Fibroblast of skin of back (primary cell): ENCODE measurements at places on chromosomes 3 and 15.

GRCh38 chr3:119841808-119842471, 60.0 kb downstream of the NR1I2 start:
- DNase-seq = peak; percentile 14

- DNase-seq = no peak
Observed at GRCh38 chr15:78768096-78768495, 43.2 kb downstream of the ADAMTS7 start.

DNA sequence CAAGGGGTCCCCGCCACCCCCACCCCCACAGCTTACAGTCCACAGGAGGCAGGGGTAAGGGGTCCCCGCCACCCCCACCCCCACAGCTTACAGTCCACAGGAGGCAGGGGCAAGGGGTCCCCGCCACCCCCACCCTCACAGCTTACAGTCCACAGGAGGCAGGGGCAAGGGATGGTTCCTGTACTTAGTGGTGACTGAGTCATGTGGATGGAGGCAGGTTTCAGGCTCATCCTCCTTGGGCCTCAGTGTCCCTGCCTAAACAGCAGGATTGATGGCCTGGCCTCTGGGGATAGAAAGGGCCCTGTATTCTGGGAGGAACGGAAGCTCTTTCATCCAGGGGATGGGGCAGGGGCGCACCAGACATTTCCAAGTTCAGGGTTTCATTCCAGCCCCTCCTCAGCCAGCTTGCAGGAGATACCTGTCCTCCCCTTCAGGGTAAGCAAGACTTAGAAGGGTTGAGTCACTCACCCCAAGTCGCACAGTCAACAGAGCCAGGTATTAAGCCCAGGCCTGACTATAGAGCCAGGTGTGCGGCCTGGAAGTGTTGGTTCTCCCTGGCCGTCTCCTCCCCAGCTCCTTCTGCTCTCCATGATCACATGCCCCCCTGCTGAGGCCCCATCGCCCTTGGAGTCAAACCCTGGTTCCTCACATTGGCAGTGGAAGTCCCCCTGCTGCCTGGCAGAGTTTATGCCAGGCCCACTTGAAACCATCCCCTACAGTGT, 12.5 kb downstream of the CSK start:
- no peak for DNase-seq

- DNase-seq = no peak
Observed at GRCh38 chr15:53115563-53115962, 325.4 kb upstream of the ONECUT1 start.

- DNase-seq = no peak
Observed at GRCh38 chr15:77421370-77421700, 647 bp downstream of the HMG20A start.

DNA sequence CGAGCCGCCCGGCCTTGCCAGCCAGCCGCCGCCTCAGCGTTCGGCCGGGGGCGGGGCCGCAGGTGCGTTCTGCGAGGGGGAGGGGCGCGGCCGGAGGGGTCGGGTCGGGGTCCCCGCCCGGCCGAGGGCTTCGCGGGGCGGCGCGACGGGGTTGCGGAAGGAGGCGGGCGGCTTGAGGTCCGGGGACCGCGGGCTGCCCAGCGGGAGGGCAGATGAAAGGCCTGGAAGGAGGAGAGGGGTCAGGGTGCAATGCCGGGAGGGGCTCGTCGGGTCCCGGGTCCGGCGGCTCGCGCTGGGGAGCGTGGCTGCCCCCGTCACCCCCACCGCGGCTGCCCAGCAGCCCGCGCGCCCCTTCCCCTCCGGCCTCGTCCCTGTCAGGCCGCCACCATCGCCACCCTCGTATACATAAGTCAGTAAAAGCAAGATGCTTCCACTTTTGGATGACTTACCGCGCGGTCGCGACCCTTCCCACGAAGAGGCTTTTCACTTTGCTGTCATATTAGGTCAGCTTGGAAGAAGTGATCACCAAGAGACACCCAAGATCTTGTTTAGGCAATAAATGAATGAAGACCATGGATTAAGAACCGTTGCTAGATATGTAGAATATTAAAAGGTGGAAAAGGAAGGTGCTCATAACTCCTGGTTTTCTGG, 620 bp upstream of the ANP32A start:
- no peak for DNase-seq

DNA sequence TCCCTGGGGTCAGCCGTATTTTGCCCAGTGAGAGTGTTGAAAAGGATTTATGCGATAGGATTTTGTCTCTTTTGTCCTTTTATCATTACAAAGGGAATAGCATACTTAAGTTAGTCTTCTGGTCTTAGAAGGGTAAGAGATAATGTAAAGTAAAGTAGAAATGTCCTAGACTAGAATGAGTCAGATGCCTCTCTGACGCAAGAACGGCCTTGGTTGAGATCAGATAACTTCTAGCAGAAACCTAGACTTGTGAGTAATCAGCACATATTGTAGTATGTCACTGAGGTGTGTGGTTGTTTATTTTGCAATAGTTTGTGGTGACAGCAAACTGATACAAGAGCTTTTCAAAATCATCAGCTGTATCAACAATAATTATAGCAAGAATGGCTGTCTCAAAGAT, 866.1 kb downstream of the NSUN3 start:
- peak; percentile 24 for DNase-seq
